ENCODE measurements at places on chromosomes 5 and 9.

DNA sequence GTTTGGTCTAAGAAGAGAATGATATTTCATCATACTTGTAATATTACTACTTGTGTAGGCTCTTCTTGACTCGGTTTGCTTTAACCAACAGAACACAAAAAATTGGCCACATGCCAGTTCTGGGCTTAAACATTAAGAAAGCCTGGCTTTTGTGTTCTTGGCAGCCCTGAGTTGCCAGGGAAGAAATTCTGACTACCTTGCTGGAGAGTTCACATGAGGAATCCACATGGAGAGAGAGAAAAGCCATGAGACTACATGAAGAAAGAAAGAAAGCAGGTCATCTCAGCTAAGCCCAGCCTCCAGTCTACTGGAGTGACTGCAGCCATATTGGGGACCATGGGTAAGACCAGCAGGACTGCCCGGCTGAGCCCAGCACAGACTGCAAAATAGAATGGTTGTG lies 524.8 kb downstream of the RAB3C start:
- no peak for DNase-seq

- DNase-seq: peak; percentile 57
Observed at GRCh38 chr5:74916831-74917710, 50.9 kb upstream of the FAM169A start.

- DNase-seq: peak; percentile 5
Observed at GRCh38 chr5:120767178-120767820, 303.2 kb downstream of the PRR16 start.

GRCh38 chr5:14696851-14697250 lies 32.3 kb downstream of the OTULIN start:
- no peak for DNase-seq

DNA sequence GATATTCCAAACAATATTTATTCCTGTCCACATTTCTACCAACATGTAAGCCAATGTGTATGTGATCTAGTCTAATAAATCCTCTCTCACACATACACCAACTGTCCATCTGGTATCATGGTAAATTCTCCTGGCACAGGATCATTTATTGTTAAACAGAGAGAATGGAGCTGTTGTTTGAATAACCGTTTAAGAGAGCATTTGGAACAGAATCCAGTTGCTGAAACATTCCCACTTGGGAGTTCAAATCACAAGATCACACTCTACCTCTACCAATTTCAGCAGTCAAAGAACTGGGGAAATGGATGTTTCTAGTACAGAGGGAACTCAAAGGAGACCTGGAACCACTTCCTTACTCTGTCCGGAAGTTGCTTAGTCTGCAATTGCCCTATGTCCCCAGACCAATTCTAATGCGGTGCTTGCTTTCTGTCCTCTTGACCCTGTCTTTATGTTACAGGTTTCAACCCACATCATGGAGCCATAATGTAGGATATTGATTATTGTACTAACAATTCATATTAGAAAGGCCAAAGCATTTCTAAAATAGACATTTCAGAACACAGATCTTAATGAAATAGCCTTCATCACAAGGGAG lies 488.4 kb downstream of the SEMA5A start:
- no peak for DNase-seq

GRCh38 chr5:71891856-71892255 lies 172.8 kb downstream of the CARTPT start:
- no peak for DNase-seq

- no peak for DNase-seq
Observed at GRCh38 chr5:176818391-176819098, 8.2 kb downstream of the UNC5A start.

GRCh38 chr9:133367221-133367620 lies 8.6 kb downstream of the SURF4 start:
- DNase-seq: no peak

DNA sequence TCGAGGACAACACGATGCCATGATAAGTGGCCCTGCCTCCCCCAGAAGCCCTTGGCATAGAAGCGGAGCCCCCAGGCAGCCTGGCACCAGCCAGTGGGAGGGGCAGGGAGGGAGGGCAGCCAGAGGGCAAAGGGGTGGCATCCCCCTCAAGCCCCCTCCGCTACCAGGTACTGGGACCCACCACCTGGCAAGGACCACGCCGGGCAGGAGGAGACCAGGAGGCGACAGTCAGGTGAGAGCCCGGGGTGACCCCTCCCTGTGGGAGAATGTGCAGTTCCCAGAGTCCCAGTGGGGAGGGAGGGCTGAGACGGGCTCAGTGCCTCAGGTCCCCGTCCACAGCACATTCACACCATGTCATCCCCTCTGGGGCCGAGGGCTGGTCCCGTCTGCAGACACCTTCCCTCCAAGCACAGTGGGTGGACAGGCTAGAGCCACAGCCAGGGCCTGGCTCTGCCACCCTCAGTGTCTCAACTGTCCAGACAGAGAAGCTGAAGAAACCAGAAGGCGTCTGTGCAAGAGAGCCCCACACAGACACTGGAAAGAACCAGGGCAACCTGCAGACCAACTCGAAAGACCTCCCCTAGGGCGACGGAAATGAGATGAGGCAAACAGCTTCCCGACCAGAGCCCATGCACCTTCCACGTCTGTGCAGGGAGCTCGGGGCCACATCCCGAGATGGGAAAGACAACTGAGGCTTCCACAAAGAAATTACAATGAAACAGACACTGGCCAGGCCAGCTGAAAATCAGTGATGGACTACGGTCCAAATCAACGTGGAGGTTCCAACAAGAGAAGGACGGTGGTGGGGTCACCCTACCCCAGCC lies 11.1 kb downstream of the BRD3 start:
- DNase-seq: no peak

- no peak for DNase-seq
Observed at GRCh38 chr9:95224376-95225019, 93.0 kb downstream of the FANCC start.

GRCh38 chr5:40221796-40222195 lies 457.9 kb upstream of the PTGER4 start:
- no peak for DNase-seq

DNA sequence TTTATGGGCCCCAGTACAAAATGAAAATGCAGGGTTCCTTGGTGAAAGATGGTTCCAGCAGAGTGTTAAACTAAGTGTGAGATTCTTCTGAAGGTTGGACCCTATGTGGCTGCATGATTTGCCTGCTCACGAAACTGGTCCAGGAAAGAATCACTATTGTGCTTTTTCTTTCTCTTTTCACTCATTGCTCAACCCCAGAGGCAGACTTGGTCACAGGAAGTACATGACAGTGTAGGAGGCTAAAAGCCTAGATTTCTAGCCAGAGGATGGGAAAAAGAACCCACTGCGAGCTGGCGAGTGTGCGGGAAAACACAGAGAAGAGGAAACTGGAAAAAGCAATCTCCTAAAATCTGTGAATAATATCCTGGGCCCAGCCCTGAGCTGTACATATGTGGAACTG lies 18.6 kb downstream of the SLC36A2 start:
- no peak for DNase-seq

GRCh38 chr9:135229701-135230385 lies 142.4 kb downstream of the OLFM1 start:
- DNase-seq: no peak

GRCh38 chr5:59999056-59999455 lies 105.5 kb upstream of the PDE4D start:
- no peak for DNase-seq

DNA sequence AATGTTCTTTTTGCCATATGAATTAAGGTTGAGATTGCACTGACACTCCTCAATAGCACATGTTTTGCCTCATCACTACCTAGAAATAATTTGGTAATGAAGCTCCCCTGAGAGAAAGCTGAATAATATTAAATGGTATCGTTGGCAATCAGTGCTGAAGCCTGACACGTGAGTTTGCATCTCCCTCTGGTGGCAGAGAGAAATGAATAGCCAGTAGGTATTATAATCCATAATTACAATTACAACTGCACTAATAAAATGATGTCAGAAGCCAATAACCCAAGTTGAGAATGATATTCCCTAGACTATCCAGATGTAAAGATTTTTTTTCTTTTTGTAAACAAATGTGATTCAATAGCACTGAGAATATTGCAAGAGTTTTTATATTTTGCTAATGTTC lies 700.3 kb downstream of the PTPRD start:
- DNase-seq: no peak

DNA sequence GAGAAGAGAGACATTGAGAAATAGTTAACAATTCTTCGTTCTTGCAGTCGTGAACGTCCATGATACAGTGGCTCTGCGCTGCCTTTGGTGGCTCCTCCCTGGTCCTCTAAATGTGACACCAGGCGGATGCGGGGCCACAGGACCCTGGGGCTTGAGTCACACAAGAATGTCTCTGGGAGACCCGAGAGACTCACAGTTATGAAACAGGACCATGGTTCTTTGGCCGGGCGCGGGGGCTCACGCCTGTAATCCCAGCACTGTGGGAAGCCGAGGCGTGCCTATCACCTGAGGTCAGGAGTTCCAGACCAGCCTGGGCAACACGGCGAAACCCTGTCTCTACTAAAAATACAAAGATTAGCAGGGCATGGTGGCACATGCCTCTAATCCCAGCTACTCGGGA lies 767 bp upstream of the ZDHHC11 start:
- no peak for DNase-seq

- DNase-seq: no peak
Observed at GRCh38 chr9:75418518-75418917, 330.2 kb downstream of the OSTF1 start.

GRCh38 chr5:175517824-175518450 lies 39.6 kb downstream of the SFXN1 start:
- DNase-seq: no peak

DNA sequence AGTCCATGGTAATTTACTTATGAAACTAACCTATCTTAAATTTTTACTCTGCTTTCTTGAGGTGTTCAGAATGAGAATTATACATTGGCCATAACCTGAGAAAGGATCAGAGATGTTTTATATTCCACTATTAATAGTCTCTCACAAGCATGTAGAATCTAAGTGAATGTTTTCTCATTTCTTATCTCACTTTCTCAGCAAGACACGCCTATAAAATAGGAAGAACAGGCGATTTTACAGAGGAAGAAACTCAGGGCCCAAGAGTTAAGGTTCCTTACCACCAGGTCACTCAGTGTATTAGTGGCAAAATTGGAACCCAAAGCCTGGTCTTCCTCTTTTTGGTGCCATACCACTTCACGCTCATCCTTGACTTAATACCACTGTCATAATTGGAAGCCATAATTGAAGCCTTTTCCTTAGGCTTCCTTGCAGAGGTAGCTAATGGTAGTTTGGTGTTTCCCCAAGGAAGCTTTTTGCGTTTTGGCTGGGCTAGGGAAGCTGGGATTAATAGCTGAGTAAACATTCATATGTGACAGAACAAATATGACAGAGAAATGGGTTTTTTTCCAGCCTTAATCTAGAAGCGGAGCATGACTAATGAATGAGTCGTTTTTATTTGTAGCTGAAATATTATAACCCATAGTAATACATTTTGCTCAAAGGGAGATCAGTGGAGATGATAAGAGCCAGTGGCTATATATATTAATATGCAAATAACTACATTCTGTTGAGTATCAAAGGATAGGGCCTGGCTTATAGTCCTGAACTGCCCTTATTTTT lies 16.9 kb downstream of the HMGXB3 start:
- no peak for DNase-seq

GRCh38 chr5:55920784-55921183 lies 69.6 kb downstream of the IL31RA start:
- DNase-seq: no peak

DNA sequence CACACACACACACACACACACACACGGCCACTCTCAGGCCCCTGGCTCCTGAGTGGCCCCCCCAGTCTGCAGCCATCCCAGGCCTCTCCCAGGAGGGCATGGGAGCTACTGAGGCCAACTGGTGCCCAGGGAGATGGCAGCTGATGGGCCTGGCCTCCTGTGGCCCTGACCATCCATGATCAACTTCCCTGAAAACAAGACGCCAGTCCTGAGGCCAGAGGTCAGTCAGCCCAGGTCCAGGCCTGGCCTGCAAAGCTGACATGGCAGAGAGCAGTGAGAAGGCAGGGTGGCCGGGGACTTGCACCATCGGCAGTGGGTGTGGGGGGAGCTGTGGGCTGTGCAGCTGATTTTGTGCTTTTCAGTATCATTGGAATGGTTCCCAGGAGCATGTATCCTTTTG lies 47.0 kb downstream of the SARDH start:
- DNase-seq: no peak

- DNase-seq: no peak
Observed at GRCh38 chr5:179214678-179215077, 130.6 kb downstream of the ADAMTS2 start.

DNA sequence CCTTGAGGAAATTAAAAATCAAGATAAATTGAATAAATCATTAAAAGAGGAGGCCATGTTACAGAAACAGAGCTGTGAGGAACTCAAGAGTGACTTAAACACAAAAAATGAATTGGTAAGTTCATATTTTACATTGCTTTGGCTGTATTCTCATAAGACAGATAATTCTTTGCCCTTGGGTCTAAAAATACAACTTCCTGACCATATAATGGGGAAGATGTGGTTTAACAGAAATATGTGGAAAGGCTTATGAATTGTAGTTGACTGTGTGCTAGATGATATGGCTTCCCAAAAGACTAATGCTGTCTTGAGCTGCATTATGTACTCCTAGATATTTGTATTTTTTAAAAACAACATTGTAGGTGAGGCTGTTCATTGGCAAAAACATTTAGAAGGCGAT lies 33.1 kb downstream of the CNTRL start:
- no peak for DNase-seq

- no peak for DNase-seq
Observed at GRCh38 chr5:114316167-114316566, 45.7 kb upstream of the KCNN2 start.

- no peak for DNase-seq
Observed at GRCh38 chr9:80440724-80441123, 869.0 kb downstream of the TLE4 start.

DNA sequence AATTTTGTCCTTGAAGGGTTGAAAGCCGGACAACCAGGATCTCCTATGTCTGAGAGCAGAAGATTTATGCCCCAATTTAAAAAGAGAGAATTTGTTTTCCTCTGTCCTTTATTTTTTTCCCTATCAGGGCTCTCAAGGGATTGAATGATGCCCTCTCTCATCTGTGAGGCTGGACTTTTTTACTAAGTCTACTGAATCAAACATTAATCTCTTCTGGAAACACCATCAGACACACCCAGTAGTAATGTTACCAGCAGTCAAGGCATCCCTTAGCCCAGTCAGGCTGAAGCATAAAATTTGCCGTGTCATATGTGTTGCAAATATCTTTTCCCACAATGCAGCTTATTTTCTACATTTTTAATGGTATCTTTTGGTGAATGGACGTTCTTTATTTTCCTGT lies 1497.9 kb downstream of the MAT2B start:
- no peak for DNase-seq

- no peak for DNase-seq
Observed at GRCh38 chr5:1495525-1495897, 28.2 kb downstream of the LPCAT1 start.

DNA sequence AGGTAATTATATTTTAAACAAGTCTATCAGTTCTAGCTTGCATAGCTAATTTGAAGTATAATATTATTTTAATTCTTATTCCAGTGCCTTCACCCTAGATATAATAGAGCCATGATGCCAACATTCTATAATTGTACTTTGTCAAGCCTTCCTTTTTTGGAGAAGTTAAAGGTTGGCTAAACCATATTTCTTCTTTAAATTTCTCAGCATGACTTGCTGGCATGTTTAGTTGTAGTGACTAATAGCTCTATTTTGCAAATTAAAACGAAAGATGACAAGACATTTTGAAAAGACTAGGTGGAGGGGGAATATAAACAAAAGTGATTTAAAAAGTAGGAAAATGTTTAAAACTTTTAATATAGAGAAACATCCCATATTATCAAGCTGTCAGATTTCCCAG lies 400.7 kb downstream of the PSAT1 start:
- DNase-seq: no peak

All from epithelial cell of prostate (primary cell).